Muscle of leg (tissue), 16 donors: ENCODE measurements at places on chromosomes 1 and 21. TPM values are rescaled to one million over a fixed set of nuclear protein-coding genes. Genes with fewer than 3 reads are reported as not detected.

GRCh38 chr1:183600136-183600535, 9.9 kb upstream of the NCF2 start:
- DNase-seq, result no peak

- no peak for DNase-seq
These were observed 6.5 kb downstream of the URB1 start for GRCh38 chr21:32386195-32386870.

The EPS15 gene
- 21.6 TPM for polyA plus RNA-seq

The ABCA4 gene
- polyA plus RNA-seq, result 0.78 TPM

- DNase-seq, result no peak
These were observed 36.6 kb downstream of the SLC9A1 start for GRCh38 chr1:27118440-27118689.

DNA sequence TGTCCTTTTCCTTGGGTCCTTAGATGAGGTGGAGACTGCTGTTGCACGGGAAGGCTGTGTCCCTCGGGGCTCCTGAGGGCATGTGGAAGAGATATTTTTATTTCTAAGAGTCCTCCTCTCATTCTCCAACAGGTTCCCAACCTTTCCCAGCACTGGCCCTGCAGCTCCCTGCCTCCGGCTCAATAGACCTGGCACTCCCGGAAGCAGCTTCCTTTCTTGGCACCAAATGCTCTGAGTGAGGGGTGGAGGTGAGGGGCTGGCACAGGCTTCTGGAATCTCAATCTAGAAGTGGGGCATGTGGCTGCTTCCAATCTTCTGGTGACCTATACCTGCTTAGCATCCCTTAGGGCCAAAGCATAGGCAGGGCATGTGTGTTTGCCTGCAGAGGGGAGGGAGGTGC, 4.5 kb downstream of the ETV3L start:
- DNase-seq, result no peak

The VWA5B1 gene
- 0.40 TPM for polyA plus RNA-seq

DNA sequence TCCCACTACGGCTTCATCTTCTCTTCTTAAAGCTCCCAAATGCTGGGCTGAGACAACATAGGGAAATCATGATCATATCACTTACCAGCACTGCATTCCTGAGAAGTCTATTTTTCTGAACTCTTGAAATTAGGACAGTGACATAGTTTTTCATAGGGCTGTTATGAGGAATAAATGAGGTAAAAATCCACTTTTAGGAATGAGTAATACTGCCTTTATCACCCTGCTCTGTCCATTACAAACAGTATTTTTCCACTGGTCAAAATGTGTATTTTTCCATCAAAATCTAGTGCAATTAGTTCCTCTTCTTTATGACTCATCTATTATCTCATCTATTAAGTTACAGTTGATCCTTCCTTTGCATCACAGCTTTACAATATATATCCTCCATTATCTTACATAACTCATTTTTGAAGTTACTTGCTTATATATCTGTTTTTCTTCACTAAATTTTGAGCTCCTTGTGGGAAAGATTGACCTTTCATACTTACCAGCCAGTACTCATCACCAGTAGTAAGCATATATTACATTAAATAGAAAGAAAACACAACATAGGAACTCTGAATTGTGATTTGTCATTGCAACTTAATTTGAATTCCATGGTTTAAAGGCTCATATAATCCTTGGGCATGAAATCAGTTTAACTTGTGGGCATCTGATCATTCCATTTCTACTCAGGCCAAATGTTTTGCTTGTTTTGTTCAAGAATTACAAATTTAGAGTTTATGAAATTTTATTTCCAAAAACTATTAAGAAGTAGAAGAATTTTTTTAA, 37.1 kb downstream of the PRRX1 start:
- DNase-seq, result no peak

GRCh38 chr1:33446590-33446989, 15.7 kb upstream of the PHC2 start:
- DNase-seq, result no peak

DNA sequence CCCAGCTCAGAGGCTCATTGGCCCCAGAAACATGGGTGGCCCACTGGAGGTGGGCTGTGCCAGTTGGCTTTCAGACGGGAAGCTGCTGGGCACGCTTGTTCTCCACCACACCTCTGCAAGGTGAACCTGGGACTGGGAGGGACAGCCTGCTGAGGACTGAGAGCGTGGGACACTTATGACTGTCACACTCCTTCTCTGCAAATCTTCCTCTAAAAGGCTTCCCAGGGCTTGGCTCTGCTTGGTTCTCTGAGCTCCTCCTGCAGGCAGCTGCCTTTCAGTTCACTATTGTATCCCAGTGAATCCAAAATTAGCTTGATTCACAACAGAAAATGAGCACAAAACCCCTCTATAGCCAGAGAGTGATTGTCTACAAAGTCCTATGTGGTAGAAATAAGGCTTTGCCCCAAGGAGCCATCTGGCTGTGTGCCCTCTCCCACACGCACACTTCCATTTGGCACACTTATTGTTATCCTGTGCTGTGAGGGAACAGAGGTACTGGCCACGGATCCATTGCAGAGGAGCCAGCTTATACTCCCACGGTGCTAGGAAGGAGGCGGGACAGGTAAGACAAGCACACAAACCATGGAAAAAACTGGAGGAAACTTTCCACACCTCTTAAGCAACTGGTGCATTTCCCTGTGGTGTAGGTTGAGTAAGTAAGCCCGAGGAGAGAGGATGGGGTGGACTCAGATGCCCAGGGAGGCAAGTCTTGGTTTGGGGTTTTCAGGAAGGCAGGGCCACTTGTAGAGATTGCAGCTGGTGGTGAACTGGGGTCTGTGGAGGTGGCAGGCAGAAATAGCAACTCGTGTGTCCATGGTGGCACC, 18.9 kb upstream of the BTG2 start:
- DNase-seq, result peak; percentile 58

DNA sequence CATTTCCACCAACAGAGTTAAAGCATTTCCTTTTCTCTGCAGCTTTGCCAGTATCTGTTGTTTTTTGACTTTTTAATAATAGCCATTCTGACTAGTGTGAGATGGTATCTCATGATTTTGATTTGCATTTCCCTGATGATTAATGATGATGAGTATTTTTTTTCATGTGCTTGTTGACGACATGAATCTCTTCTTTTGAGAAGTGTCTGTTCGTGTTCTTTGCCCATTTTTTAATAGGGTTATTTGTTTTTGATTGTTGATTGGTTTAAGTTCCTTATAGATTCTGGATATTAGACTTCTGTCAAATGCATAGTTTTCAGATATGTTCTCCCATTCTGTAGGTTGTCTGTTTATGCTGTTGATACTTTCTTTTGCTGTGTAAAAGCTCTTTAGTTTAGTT, 37.9 kb upstream of the PALMD start:
- no peak for DNase-seq

DNA sequence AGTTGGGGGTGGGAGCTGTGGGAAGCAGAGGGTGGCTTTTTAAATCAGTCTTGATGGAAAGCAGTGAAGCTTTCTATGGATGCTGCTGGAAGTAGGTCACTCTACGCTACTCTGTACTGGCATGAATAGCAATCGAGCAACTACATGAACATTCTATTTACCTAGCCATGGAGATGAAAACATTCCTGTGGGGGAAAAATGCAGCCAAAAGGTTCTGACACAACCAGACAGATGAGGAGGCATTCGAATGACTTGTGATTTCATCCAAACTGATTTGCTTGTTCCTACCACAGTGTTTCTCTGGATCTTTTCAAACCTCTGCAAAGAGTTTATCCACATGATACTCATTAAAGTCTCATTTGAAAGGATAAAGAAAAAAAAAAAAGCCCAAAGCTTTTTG, 95.0 kb downstream of the ASTN1 start:
- DNase-seq, result peak; percentile 56

The SMCP gene
- polyA plus RNA-seq, result not detected

The PTPRC gene
- polyA plus RNA-seq, result 4.6 TPM

DNA sequence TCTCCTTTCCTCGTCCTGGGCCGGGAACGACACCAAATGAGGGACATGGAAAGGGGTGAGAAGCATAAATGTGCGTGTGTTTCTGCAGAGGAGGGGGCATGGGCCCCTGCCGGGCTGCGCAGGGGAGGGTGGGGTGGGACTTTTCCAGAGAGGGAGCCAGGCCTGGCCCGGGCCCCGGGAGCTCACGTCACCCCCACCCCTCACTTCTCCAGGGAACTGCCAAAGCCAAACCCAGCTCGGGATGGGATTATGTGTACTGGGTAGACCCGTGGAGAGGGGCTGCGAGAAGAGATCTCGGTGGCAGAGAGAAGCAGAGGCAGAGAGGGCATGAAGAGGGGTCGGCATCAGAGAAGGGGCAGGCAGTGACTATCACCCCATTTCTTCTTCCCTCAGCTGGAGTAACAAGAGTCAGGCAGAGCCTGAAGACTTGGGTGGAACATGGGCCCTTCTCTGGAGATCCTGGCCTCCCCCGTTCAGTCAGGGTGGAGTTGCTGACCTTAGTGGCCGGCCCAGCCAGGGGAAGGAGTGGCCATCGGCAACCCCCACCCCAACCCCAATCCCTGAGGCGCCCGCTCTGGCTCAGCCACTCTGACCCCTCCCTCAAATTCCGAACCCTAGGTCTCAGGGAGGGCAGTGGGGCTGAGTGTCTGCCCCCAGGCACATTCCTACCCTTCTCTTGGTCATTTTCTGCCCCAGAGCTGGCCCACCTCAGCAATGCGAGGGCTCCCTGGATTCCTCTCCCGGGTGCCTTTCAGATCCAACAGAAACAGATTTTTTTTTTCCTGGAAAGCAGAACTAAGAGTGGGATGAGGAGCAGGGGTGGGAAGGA, 1.2 kb downstream of the ADAMTSL4 start:
- DNase-seq, result peak; percentile 82

GRCh38 chr1:216902669-216903381, 179.6 kb upstream of the ESRRG start:
- DNase-seq, result no peak

GRCh38 chr21:37000381-37000780, 6.1 kb upstream of the RIPPLY3 start:
- DNase-seq, result no peak

DNA sequence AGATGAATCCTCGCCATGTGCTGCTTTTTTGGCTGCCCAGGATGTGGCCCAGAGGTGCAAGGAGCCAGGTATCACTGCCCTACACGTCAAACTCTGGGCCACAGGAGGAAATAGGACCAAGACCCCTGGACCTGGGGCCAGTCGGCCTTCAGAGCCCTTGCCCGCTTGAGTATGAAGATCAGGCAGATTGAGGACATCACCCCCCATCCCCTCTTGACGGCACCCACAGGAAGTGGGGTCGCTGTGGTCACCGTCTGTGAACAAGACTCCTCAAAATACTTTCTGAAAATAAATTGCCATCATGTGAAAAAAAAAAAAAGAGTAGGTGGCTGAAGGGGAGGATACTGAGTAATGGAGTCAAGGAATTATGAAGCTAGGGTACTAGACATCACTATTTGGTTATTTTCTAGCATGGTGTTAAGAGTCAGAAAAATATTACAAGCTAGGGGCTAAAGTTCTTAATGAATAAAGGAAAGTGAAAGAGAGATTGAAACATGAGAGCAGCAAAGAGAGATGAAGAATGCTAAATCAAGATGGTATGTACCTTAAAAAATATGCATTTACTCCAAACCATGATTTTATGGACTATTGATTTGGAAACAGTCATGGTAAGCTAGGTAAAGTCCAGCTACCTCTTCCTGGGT, 84.9 kb downstream of the CLEC20A start:
- DNase-seq, result no peak

- no peak for DNase-seq
These were observed 31.1 kb downstream of the ZC3H11B start for GRCh38 chr1:219581766-219582165.

DNA sequence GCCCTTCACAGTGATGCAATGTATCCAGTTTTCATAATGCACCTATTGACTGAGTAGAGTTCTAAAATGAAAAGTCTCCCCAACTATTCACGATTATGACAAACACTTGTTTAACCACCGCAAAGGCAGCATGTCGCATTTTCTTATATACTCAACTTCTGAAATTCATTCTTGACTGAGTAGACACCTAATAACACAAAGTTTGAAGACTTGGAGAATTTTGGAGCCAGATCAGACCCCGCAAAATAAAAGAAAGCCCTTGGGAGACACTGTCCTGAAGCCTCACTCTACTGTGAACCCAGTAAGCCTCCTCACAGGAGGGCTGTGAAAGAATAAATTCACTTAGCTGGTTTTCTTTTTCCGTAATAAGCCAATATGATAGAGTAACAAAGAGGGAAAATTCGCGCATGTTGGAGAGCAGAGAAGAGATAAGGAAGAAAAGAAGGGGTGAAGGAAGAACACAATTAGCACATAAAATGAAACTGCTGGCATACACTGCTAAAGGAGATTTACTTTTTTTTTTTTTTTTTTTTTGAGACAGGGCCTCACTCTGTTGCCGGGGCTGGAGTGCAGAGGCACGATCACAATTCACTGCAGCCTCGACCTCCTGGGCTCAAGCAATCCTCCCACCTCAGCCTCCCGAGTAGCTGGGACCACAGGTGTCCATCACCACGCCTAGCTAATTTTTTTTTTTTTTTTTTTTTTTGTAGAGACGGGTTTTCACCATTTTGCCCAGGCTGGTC, 492 bp upstream of the COLGALT2 start:
- DNase-seq, result no peak

DNA sequence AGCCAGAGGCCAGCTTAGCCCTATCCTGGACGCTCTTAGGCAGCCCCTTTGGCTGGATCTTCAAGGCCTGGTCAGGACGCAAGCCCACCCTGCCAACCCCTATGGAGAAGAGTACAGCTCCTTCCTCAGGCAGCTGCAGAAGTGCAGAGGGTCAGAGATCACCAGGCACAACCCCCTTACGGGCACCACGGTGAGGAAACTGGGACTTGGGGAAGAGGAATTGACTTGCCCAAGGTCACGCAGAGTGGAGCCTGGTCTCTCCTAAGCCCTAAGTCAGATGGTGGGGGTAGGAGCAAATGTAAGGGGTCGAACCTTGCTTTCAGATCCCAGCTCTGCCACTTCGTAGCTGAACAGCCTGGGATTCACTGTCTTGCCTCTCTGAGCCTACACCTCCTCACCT, 3.7 kb downstream of the E2F2 start:
- DNase-seq, result no peak

GRCh38 chr1:207968521-207969009, 57.6 kb upstream of the CD34 start:
- DNase-seq, result peak; percentile 83

The LELP1 gene
- not detected for polyA plus RNA-seq

- peak; percentile 47 for DNase-seq
These were observed 3.3 kb downstream of the NCMAP start for GRCh38 chr1:24558902-24559791.

The OR6N1 gene
- not detected for polyA plus RNA-seq

- DNase-seq, result peak; percentile 80
These were observed 75.6 kb upstream of the BACE2 start for GRCh38 chr21:41092312-41092711.

GRCh38 chr1:223153177-223154119, 10.4 kb upstream of the TLR5 start:
- peak; percentile 50 for DNase-seq

DNA sequence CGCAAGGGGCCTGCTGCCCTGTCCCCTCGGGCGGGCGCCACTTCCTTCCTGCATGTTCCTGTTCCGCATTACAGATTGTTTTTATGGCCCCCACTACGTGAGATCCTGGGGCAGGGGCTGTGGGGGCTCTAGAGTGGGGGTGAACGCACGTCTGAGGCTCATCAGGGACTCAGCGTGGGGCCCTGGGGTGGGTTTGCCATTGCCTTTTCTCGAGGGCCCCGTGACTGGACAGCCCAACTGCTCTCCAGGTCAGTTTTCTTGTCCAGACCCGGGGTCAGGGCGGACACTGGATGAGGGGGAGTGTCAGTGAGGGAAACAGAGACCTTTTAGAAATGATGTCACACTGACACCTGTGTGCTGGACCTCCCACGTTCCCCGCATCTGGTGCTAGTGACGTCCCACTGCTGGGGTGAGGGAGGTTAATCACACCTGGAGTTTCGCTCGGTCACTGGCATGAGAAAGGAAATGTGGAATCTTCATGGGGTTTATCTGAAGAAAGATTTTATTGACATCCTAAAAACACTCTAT, 65.9 kb downstream of the AGPAT3 start:
- DNase-seq, result no peak

GRCh38 chr21:28110716-28111115, 882.0 kb downstream of the LTN1 start:
- DNase-seq, result peak; percentile 84
